ENCODE measurements at places on chromosomes 5 and 9.

GRCh38 chr9:119044806-119045205 is 324.4 kb downstream of the BRINP1 start:
- DNase-seq: no peak

GRCh38 chr9:107751567-107752210 is 262.1 kb upstream of the KLF4 start:
- DNase-seq: no peak

DNA sequence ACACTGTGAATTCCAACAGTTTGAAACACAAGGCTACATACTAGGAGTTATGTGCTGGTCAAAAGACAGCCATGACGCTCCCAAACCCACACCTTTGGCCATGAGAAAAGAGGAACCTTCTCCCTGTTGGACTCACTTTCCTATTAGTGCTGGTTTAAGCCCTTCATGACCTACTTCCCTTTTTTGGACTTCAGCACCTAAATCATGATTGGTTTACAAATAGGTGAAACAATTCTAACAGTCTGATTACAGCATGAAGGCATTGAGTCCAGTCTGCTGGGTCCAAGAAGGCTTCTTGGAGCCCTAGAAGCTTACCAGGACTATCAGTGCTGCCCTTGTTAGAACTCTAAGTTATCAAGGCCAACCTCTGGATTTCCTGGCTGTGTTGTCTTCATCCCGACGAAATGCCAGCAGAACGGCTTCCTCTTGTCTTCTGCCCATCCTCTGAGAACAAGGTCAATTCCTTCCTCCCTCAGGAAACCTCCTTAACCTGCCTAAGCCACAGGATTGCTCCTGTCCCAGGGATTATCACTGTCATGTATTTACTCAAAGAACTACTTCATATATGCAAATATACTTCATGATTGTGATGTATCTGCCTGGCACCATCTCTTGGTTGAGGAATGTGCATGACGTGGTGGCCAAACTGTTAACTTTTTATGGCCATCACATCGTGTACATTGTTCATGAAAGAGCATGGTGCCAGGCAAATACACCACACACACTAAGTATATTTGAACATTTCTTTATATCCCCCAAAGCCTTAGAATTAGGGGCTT is 83.6 kb downstream of the ANKH start:
- no peak for DNase-seq

GRCh38 chr5:113487416-113487780 is 855 bp downstream of the MCC start:
- no peak for DNase-seq

DNA sequence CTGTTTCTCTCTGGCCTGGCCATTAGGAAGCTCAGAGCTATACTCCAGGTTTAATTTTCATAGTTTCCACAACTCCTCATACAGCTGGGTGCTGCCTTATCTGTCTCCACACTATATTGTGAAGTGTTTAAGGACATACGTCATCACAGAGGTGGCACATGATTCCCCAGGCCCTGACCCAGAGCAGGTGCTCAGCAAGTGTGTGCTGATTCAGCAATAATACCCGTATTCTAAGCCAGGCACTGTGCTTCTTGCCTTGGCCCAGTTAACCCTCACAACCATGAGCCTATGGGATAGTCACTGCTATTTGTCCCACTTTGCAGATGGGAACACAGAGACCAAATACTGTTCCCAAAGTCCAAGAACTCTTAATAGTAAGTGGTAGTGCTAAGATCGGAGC is 93.5 kb upstream of the SMIM23 start:
- no peak for DNase-seq

GRCh38 chr9:111076519-111076918 is 38.2 kb upstream of the LPAR1 start:
- no peak for DNase-seq

DNA sequence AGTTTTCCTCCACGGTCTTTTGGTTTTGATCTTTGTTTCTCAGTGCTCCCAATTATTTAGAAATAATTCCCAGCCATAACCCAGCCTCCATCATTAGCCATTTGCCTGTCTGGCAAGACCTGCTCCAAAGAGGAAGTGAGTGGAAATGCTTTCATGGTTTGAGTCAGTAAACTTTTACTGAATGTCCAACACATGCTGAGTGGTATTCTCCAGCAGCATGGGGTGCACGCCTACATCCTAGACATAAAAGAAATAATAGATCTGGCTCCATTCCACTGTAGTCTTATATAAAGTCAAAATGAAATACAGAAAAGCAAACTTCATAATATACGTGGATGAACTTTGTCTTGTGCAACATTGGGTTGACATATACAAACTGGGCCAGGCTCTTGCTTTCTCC is 757.2 kb downstream of the TLE1 start:
- DNase-seq: no peak

- no peak for DNase-seq
Measured at GRCh38 chr9:130634191-130634768, 30.1 kb upstream of the PRDM12 start.

- no peak for DNase-seq
Measured at GRCh38 chr9:20361229-20361628, 261.1 kb downstream of the MLLT3 start.

GRCh38 chr5:135079760-135080159 is 45.7 kb upstream of the PITX1 start:
- no peak for DNase-seq

GRCh38 chr5:135367076-135367475 is 32.0 kb downstream of the MACROH2A1 start:
- DNase-seq: no peak

DNA sequence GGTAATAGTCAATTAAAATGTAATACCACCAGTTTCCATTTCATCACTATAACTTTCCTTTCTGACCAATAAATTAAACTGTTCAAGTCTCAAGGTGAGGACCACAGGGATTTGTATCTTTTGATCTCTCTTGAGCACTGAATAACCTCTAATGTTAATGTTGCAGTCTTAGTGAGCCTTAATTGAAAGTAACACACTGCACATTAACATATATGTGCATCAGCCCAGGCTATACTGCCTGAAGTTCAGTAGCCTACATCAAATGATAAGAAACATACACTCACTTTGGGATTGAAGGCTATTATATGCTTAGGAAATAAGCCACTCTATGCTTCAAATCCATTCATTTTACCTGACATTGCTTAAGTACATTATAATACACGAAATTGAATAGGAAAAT is 311.0 kb upstream of the DAP start:
- DNase-seq: no peak

DNA sequence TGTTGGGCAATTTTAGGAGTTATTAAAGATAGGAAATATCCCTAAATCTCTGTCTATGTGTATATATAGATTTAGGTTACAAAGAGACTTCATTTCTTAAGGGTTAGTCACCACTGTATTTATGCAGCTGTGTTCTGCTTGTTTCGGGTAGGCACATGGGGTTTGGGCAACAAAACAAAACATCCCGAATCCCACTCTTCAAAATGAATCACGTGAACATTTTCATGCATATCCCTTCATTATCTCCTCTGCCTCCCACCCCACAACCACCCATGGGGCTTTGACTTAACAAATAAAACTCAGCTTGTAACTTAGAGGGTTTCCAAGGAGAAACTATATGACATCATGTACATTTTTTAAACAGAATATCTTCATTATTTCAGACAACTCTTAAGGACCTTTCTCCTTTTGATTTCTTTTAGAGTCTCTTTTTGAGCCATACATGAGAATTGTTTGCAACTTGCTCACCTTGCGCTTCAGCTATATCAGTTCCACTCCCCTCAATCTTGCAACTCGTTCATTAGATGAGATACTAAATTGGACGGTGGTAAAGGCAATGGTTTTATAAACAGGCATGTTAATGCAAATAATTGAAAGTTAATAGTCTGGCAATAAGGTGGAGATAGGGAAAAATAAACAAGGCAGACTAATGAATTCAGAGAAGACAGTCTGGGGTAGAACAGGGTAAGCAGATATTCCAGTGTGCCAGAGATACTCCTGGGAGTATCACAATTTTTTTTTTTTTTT is 136.7 kb downstream of the CD180 start:
- no peak for DNase-seq

DNA sequence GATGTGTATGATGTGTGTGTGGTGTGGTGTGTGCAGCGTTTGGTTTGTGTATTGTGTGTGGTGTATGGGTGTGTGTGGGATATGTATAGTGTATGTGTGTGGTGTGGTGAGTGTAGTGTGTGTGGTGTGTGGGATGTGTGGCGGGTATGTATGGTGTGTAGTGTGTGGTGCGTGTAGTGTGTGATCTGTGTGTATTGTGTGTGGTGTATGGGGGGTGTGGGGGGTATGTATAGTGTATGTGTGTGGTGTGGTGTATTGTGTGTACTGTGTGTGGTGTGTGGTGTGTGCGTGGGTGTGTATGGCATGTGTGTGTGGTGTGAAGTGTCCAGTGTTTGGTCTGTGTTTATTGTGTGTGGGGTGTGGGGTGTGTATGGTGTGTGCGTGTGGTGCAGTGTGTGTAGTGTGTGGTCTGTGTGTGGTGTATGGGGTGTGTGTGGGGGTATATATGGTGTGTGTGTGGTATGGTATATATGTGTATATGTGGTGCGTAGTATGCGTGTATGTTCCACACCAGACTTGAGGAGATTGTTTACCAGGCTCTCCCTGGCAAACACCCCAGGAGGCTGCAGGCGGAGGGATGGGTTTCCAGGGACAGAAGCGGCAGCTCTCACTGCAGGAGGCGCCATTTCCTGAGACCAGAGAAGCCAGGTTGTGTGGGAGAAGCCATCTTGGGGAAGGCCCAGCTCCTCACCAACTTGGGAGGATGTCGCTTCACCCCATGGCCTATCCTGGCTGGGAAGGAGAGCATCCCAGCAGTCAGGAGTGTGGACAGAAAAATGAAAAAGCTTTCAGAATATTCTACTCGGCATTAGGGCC is 138.1 kb downstream of the NXNL2 start:
- DNase-seq: no peak

DNA sequence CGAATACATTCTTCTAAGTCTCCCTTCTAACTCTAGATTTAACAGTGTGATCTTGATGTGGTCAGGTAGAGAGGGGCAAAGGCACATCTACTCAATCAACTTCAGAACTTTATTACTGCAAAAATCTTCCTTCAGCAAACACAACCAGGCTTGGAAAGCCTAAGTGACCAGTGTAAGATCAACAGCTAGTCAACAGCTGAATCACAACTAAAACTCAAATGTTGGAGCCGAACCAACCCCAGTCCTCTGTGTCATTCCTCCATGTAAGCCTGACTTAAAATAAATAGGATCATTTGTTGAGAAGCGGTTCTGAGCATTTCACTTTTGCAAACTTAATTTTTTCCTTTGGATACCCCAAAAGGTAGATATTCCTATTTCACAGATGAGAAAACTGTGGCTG is 352.7 kb downstream of the EBF1 start:
- DNase-seq: no peak

GRCh38 chr9:21096901-21097255 is 19.1 kb upstream of the IFNB1 start:
- no peak for DNase-seq

DNA sequence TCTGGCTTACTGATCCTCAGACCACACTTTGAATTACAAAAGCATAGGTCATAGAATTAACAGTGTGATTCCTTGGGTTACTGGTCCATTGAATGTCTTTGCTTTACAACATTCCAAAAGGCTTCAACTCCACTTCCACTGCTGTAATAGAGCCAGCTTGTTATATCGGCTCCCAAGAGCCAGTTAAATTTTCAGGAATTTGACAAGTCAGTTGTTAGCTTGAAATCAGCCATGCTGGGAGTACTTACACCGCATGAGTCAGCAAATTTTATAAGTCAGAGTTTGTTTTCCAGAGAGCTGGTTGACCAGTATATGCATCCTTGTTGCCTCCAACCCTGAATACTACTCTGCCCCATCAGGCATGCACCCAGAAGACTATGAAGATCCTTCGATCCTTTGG is 73.1 kb downstream of the FOXB2 start:
- DNase-seq: no peak

GRCh38 chr5:1167728-1168709 is 33.4 kb upstream of the SLC6A19 start:
- no peak for DNase-seq

- DNase-seq: no peak
Measured at GRCh38 chr5:141822144-141822543, 56.1 kb downstream of the PCDH1 start.

DNA sequence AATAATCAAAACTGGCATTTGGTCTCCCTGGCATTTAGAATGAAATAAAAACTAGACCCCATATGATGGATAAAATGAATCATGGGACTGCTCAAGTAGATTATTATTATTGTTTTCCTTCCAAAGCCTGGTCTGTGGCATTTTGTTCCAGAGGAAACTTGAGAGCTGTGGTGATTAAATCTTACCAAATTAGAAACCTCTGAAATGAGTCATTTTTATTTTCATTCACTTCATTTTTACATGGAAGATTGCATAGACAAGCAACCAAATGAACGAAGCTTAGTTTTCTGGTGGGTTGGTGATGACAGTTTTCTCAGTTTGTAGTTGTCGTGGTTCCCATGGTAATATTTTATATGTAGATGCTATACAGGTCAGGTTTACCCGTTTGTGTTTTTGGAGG is 23.4 kb downstream of the PAM start:
- no peak for DNase-seq

DNA sequence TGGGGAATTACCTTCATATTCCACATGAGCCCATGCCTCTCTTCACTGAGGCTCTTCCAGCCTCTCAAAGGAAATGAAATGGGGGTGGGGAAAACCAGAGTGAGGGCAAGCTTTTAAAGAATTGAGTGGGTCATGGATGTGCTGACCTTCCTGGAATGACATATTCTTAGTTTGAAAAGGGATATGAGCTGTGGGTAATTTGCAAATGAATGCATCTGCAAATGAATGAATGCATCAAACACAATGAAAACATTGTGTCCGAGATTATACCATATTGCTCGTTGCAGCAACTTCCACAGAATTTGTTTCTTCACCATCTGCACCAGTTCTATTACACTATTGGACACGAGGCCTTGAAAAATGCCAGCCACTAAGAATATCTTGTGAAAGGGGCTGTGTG is 198.6 kb upstream of the CDH6 start:
- DNase-seq: no peak

DNA sequence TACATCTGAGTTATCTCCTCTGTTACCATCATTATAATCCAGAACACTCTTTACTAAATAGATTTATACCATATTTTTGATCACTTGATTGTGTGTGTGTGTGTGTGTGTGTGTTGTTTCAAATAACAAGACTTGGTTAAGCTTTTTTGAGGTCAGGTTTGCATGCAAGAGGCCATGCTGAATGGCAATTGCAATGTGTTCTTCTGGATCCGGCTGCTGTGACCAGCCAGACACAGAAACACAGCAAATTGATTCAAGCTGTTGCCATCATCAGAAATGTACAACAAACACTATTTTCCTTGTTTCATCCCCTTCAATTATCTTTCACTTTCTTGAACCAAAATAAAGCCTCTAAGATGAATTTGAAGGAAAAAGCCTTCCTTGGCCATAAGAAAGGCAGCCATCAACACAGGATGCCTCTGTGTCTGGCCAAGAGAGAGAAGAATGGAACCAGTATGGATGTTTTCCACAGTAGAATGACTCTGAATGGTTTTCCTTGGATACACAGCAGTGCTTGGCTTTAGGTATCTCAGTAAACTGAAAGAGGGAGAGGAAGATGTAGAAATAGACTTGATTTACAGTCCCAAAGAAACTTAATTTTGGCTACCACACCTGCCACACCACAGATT is 53.9 kb downstream of the DPYSL3 start:
- DNase-seq: no peak
